Epithelial cell of prostate (primary cell): ENCODE measurements at places on chromosomes 16 and 17.

DNA sequence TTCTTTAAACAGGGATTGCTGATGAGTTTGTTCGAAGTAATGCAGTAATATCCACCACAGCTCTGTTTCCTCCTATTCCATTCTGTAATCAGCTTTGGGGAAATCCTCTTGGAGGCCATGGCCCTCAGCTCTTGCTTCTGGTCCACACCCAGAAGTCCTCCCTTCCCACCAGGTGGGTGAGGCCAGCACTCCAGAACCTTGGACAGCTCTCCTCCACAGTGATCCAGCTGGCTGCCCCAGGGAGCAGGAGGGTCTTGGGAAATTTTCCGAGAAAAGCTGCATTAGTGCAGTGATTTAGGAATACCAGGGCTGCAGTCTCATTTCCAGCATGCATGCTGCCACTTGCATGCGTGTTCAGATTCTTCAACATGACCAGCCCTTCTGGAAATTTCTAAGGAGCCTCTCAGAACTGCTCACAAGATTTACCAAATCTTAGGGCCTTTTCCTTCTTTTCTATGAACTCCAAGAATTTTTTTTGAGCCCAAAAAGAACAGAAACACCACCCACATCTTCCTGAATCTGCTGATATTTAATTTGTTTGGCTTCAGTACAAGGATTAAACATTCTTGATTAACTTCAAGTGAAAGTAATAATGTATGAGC lies 4.2 kb downstream of the SMPD3 start:
- no peak for DNase-seq

GRCh38 chr17:34412965-34413441 lies 50.0 kb upstream of the CCL1 start:
- no peak for DNase-seq

DNA sequence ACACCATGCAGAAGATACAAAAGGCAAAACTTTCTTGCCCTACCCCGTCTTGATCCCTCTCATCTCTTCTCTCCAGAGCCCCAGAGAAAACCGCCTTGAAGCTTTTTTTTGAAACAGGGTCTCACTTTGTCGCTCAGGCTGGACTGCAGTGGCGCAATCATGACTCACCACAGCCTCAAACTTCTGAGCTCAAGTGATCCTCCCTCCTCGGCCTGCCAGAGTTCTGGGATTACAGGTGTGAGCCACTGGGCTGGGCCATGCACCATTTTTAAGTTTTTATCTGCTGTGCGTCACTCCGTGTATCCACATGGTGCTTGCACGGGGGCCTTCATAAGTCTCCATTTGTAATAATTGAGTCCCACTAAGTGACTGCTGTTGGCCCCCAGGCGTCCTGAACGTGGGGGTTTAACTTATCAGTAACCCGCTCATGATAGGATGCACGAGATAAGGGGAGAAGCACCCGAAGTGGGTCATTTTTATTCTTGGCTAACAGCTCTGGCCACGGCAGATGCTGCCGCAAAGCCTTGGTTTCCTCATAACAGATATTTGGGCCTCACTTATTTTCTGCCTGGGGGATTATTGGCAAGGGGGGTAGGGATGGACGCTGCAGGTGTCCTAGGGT lies 8.6 kb downstream of the DNAH17 start:
- DNase-seq: no peak

- DNase-seq: no peak
Observed at GRCh38 chr17:16298140-16298662, 55.1 kb downstream of the CENPV start.

DNA sequence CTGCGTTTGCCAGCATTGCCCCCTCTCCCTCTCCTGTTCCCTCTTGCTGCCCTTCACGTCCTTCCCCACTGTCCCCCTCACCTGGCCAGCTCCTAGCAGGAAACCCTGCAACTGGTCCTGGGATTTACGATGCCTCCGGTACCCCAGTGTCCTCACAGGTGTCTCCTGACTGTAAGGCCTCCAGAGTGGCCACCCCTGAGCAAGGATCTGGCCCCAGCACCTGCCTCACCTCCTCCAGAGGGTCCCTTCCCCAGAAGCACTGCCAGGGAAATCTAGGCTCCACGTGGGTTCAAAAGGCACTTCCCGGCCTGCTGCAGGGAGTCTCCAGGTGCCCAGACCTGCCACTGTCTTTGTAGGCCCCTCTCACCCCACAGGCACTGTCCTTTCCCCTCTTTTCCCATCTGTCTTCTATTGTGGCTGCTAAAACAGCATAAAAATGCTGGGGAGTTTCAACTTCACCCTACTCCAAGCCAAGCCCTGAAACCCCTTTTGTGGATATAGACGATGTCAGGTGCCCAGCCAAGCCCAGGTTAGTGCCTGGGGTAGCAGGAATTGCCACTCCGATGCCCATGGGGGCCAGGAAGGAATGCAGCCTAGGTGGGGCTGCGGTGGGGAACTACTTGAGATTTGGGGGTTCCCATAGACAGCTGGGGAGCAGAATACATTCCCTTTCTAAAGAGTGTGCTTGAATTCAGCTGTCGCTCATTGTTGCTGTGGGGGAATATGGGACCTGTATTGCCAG lies 25.7 kb downstream of the RAB11FIP4 start:
- no peak for DNase-seq

GRCh38 chr17:29243792-29244191 lies 2.9 kb upstream of the CRYBA1 start:
- DNase-seq: no peak

DNA sequence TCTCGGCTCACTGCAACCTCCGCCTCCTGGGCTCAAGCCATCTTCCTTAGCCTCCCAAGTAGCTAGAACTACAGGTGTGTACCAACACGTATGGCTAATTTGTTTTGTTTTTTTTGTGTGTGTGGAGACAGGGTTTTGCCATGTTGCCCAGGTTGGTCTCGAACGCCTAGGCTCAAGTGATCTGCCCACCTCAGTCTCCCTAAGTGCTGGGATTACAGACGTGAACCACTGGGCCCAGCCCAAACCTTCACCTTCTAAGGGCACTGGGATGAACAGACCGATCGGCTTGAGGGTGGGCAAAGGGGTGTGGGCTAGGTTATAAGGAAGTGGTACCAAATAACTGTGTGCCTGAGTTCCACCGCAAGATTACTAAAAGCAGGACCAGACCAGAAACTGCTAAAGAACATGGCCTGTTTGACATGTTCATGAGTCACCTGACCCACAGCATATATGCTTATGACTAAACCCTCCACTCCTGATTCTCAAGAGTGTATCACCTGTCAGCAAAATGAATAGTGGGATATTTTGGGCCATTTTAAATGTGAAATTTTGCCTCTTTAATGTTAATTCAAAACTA lies 8.1 kb downstream of the TMEM97 start:
- no peak for DNase-seq

DNA sequence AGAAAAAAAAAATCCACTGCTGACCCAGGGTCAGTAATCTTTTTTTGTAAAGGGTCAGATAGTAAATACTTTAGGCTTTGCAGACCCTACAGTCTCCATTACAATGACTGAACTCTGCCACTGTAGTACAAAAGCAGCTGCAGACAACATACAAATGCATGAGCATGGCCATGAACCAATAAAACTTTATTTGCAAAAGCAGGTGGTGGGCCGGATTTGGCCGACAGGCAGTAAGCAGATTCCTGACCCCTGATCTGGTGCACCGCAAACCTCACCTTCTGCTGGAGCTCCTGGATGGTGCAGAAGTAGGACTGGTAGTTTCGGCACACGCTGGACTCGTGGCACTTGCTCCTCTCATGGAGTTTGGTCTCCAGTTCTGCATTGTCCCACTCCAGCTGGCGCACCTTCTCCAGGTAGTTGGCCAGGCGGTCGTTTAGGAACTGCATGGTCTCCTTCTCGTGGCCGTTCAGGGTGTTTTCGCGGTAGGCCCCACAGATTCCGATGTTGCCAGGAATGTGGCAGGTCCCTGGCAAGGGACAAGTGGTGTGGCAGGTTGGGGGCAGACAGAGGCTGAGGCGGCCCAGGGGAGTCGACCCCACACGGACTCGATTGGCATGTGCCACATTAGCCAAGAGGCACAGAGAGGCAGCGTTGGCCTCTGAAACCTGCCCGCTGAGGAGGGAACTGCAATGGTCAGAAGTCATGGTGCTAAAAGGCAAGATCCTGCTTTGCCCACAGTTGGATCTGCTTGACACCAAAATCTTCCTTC lies 13.1 kb downstream of the KRT37 start:
- no peak for DNase-seq

GRCh38 chr17:44287651-44288050 lies 19.7 kb upstream of the SLC4A1 start:
- no peak for DNase-seq

DNA sequence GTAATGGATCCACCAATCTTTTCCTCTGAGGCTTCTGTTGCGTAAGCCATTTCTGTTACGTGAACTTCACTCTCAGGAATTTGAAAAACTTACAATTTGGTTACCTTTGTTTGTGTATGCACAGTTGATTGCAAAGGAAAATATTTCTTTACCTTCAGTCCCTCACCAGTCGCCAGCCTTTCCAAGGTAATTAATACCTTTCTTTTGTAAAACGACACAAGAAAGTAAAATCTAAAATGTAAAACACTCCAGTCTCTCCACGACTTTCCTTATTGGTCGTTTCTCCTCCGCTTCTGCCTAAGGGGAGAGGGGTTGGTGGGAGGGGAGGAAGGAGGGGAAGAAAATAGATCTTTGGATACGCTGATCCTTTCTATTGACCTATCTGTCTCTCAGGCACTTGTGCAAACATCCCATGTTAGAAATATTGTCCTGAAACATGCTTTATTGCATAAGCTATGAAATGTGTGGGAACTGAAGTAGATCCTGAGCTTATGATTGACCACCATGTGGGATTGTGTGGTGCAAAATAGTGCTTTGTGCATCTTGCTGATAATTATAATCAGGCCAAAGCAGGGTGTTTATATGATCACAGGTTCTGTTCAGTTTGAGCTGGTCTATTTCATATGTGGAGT lies 32.4 kb upstream of the EFCAB13 start:
- DNase-seq: no peak

DNA sequence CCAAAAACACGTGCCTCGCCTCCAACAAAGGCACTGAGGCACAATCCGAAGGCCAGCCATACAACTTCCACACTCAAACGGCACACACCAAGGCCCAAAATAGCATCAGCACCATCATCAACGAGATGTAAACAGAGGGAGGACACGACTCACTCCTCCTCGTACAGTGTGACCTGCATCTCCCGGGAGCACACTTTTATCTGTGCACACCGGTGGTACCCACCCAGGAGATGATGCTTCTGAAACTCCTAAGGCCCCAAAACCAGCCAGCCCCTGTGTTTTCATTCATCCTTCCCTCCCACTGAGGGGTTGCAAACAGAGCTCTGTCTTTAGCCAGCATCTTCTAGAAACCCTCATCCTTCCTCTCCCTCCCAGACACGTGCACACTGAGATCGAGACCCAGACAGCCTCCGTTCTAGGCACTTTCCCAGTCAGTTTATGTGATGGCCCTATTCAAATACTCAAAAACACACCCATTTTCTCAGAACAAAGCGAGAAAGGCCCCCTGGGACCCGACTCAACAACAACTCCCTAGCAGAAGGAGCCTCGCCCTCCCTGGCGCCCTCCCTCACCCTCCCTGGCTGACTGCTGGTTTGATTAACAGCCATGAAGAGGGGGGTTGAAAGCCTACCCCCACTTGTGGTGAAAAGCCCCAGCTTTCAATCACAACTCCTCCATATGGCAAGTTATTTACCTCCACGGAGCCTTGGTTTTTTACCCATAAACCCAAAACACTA lies 76.3 kb downstream of the GAS7 start:
- DNase-seq: no peak

DNA sequence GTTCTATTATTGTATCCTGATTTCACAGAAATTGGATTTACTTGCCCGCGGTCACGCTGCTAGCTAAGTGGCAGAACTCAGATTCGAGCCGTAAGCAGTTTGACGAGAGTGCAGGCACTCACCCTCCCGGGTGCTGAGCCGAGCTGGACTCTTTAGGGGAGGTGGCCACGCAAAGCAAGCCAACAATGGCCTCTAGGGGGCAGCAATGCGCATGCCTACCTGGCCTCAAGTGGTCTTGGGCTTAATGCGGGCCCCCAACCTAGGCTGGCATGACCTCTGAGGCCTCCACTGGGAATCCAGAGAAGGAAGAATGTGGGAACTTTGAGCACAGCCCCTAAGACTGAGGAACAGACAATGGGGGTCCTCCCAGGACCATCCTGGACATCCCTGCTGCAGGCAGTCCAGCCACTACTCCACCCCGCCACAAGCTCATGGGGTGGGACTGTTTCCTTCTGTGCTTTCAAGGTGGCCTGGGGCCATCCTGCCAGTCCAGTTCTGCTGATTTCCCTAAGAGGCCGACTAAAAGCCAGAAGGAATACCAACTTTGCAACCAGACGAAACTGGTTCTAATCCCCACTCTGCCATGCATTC lies 276.5 kb downstream of the XYLT1 start:
- no peak for DNase-seq

DNA sequence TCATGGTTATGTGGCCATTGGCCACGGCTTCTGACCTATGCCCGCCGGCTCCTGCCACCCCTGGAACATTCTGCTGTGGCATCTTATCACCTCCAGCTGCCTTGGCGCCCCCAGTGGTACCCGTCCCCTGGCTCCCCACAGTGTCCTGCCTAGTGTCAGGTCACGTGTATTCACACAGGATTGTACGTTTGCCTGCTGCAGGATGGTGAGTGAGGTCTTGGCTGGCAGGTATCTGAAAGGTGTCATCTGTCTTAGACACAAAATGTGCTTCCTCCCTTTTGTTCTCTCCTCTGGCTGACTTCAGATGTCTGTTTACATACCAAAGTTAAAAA lies 24.9 kb downstream of the DBNDD1 start:
- no peak for DNase-seq

- DNase-seq: no peak
Observed at GRCh38 chr17:28394337-28395116, 11.5 kb downstream of the SLC46A1 start.

DNA sequence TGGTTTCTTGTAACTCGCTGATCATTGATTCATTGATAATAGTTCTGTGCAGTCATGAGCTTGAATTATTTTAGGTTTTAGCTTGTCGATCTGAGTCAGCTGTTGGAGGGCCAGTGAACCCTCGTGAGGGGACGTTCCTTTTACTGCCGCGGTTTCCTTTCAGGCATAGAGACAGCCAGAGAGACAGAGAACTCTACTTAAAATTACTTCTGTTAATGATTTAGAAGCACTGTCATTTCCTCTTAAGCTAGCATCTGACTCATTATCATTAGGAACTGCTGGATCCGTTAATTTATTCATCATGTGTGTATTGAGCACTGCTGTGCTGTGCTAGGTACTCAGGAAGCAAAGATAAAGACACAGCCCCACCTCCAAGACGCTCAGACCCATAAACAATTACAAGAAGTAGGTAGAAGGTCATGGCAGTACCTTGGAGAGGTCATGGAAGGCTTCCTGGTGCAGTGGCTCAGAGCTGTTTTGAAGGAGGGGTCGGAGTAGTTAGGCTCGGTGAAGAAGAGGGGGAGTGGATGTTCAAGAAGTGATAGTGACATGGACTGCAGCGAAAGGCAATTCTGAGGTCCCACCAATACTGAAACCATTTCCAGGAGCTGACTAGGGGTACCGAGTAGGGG lies 3.3 kb downstream of the PGS1 start:
- no peak for DNase-seq

DNA sequence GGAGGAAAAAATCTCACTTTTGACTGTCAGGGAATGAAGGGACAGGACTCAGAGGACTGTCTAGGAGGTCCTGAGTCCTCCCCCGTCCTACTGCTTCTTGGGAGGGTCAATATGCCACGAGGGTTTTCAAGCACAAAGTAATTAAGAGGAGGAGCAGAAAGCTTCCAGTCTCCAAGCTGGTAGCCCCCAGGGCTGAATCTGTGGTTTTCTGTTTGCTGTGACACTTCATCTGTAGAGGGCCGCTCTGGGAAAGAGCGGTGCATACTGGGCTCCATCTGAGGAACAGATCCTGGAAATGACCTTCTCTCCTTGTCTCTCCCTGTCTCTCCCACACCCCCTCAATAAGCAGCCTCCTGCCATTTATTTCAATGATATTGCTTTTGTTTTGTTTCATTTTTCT lies 180.1 kb upstream of the SDK2 start:
- DNase-seq: no peak

GRCh38 chr16:7888411-7888810 lies 555.8 kb downstream of the RBFOX1 start:
- no peak for DNase-seq
